Purkinje cell (primary cell): ENCODE measurements at places on chromosomes 16 and 17. TPM values are rescaled to one million over a fixed set of nuclear protein-coding genes. Genes with fewer than 3 reads are reported as not detected.

The TMEM100 gene
- polyA plus RNA-seq: 0.19 TPM in 1 of 2 replicates, not detected in the other

The RAB26 gene
- 15.1 TPM in 1 of 2 replicates, not detected in the other for polyA plus RNA-seq

The HLF gene
- polyA plus RNA-seq: 18.8 and 24.7 TPM in 2 replicates

The RNF157 gene
- polyA plus RNA-seq: 38.1 and 46.4 TPM in 2 replicates

The GPR179 gene
- polyA plus RNA-seq: not detected in 2 replicates

The KRT24 gene
- 0.85 TPM in 1 of 2 replicates, not detected in the other for polyA plus RNA-seq

The ZSCAN10 gene
- polyA plus RNA-seq: not detected in 2 replicates

The DRC3 gene
- 1.4 TPM in 1 of 2 replicates, not detected in the other for polyA plus RNA-seq

The MIEF2 gene
- polyA plus RNA-seq: 1.4 and 3.2 TPM in 2 replicates

The FSCN2 gene
- not detected in 2 replicates for polyA plus RNA-seq

The MYH2 gene
- polyA plus RNA-seq: not detected in 2 replicates

The CCDC200 gene
- not detected in 2 replicates for polyA plus RNA-seq

The CDC6 gene
- polyA plus RNA-seq: not detected in 2 replicates

The TPSB2 gene
- not detected in 2 replicates for polyA plus RNA-seq

The RHBDF1 gene
- polyA plus RNA-seq: 0.64 and 1.5 TPM in 2 replicates

The E2F4 gene
- polyA plus RNA-seq: 4.5 and 7.4 TPM in 2 replicates

The CALCOCO2 gene
- 14.3 and 49.5 TPM in 2 replicates for polyA plus RNA-seq

The MYO18A gene
- polyA plus RNA-seq: 5.6 and 13.7 TPM in 2 replicates
